ENCODE measurements at places on chromosomes 3 and 15.

- no peak for DNase-seq
These were observed 30.3 kb upstream of the TUBGCP5 start for GRCh38 chr15:23069496-23070166.

DNA sequence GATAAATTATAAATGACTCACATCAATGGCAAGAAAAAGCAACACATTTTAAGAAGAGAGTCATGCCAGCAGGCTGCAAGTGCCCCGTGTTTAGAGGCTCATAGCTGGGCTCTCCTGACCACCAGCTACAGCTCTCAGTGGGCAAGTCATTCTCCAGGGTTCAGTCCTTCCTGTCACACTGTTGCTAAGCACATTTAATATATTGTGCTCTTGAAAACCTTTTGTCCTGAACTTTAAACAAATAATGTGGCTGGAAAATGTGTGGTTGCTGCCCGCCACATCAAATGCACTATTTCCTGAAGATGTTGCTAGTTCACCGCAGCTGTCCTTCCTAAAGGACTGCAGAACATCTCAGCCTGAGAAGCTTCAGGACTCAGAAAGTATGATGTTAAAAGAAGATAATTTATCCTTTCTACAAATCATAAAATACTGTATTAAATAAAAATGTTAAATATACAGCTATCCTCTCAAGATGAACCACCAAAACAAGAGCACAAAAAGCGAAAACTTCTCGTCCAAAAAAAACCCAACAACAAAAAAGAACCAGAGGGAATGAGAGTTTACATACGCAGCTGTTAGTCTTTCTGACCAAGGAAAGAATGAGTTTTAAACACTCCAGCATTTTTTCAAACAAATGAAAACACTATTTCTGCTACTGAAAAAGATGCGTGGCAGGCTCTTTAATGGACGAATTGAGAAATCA is 951 bp downstream of the TARS3 start:
- peak; percentile 38 for DNase-seq

GRCh38 chr15:58473724-58474123 is 41.9 kb downstream of the LIPC start:
- no peak for DNase-seq

DNA sequence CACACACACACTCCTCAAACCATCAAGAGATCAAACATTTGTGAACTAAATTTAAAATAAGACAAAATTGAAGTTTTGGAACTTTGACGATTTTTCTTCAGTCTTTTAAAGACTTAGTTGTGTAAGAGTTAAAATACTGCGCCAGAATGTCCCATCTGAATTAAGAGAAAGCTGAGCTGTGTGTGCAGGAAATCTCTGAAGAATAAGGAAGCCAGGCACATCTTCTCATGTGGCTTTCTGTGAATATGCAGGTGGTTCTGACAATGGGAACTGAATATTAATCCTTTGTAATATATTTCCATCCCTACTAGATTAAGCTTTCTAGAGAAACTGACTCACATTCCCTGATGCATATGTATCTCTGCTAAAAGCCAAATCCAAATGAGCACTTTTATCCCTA is 60.1 kb upstream of the ICE2 start:
- no peak for DNase-seq

GRCh38 chr3:157534725-157535161 is 31.5 kb upstream of the VEPH1 start:
- no peak for DNase-seq

DNA sequence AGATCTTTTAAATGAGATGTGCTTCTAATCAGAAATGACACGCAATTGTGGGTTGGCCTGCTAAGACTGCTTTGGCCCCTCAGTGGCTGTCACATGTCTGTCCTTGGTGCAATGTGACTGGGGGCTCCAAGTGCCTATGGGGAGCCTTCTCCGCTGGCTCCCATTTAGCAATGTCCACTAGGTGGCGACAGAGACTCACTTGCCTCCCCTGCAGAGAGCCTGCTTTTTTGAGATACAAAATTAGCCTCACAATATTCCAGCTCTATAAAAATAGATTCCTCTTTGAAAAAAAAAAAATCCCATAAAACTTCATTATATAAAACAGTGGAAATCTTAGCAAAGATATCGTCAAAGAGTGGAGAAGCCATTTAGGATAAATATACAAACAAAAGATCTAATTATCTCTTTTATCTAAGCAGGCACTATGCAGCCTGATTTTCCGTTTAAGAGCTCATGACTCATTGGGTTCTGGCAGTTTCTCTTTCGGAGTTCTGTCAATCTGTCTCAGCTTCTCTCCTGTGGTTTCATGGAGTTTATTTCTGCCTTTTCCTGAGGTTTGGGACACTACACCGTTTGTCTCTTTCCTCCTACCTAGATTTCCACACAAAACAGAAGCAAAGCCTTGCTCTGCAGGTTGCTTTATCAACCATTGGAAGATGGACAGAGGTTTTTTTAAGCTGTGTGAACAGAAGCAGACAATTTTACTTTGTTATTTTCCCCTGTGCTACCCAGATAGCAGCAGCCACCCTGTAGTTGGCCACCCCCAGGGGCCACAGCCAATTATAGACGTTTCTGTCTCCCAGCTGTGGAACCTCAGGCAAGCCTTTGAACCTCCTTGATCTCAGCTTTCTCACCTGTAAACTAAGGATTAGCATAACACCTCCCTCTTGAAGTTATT is 68.4 kb upstream of the TNFAIP8L3 start:
- peak; percentile 75 for DNase-seq

GRCh38 chr15:75947092-75947491 is 43.4 kb downstream of the FBXO22 start:
- no peak for DNase-seq

GRCh38 chr15:87477737-87478686 is 778.5 kb downstream of the NTRK3 start:
- DNase-seq = peak; percentile 38

- DNase-seq = no peak
These were observed 32.2 kb upstream of the COLQ start for GRCh38 chr3:15553749-15554148.

DNA sequence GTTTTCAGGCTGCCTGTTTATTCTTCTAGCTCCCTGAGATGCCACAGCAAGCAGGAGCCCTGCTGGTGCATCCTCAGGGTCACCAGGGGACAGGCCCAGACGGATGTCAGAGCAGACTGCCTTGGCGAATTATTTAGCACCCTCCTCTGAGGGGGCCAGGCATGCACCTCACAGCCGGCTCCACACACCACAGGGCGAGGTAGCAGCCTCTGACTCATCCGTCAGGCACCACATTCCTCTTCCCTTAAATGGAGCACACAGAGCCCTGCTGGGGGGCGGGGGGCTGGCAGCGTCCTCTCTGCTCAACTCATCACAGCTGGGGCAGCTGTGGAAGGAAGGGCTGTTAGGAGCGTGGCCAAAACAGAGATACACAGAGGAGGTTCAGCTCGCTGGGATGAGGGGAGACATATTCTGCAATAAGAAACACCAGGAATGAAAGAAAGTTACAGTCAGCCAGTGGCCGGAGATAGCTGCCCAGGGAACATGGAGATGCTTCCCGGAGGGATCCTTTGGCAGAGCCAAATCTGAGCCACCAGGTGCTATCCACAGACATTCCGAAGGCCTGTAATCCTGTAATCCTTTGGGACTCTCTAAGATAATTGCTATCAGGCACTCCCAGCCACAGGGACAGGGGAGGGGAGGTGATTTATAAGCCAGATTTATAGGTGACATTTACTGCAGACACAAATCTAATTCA is 13.9 kb upstream of the PRICKLE2 start:
- DNase-seq = no peak

GRCh38 chr15:75067123-75067830 is 43.9 kb downstream of the PPCDC start:
- peak; percentile 82 for DNase-seq

- DNase-seq = no peak
These were observed 59.4 kb downstream of the DENND4A start for GRCh38 chr15:65732698-65733097.

DNA sequence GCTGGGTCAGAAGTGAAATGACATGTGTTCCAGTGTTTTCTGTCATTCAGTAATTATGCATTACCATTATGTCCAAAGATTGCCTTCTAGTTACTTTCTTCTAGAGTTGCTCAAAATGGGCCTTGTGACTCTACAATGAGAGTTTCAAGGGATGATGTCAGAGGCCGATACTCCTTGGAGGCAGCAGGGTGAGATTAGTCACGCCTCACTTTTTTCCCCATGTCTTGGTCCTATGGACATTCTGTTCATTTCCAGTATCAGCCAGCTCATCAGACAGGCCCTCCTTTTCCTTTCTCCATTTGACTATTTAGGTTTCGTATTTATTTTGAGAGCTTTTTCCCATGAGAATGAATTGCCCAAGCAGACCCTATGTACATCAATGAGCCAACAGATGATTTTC is 17.5 kb downstream of the VGLL3 start:
- DNase-seq = no peak

- DNase-seq = no peak
These were observed 7.5 kb downstream of the KNSTRN start for GRCh38 chr15:40389824-40390595.

DNA sequence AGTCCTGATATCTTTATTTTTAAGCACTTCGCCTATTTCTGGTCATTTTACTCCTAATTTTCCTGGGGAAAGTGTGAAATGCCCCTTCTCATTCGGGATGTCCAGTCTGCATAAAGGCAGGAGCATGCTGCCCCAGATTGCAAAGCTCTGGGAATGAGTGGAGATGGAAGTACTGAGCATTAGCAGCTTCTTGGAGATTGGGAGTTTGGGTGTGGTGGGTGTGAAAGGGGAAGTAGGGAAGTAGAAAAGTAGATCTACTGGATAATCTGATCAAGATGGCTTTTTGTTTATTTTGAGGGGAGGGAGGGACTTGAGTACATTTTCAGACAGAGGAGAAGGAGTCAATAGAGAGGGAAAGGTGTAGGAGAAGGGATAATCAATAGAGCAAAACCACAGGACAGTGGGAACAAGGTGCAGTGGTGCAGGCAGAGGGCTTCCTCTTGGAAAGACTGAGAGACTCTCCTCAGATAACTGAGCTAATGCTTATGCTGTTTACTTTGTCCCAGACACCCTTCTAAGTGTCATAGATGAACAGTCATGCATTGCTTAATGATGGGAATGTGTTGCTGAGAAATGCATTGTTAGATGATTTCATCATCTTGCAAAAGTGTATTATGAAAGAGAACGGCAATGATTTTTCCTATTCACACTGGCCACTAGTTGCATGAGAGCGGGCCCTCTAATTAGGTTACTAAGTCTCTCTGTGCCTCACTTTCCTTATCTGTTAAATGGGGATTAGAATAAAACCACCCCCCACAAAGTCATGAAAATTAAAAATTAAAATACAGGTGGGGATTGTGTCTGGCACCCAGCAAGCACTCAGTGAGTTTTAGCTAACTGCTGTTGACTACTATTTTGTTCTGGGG is 45.5 kb downstream of the PHLDB2 start:
- DNase-seq = peak; percentile 67

Data from MV-4-11 (cell line).